Transverse colon (tissue), 4 donors: ENCODE measurements at places on chromosomes 1 and 21. TPM values are rescaled to one million over a fixed set of nuclear protein-coding genes. Genes with fewer than 3 reads are reported as not detected.
A peak's percentile ranks its signal among the peaks of the same experiment; 100 is the strongest.

GRCh38 chr1:169816617-169817016 lies 21.9 kb upstream of the METTL18 start:
- DNase-seq = no peak

GRCh38 chr21:33916200-33916567 lies 580 bp upstream of the ATP5PO start:
- DNase-seq = no peak

- no peak for DNase-seq
These were observed 22.4 kb upstream of the ADGRB2 start for GRCh38 chr1:31786366-31787060.

DNA sequence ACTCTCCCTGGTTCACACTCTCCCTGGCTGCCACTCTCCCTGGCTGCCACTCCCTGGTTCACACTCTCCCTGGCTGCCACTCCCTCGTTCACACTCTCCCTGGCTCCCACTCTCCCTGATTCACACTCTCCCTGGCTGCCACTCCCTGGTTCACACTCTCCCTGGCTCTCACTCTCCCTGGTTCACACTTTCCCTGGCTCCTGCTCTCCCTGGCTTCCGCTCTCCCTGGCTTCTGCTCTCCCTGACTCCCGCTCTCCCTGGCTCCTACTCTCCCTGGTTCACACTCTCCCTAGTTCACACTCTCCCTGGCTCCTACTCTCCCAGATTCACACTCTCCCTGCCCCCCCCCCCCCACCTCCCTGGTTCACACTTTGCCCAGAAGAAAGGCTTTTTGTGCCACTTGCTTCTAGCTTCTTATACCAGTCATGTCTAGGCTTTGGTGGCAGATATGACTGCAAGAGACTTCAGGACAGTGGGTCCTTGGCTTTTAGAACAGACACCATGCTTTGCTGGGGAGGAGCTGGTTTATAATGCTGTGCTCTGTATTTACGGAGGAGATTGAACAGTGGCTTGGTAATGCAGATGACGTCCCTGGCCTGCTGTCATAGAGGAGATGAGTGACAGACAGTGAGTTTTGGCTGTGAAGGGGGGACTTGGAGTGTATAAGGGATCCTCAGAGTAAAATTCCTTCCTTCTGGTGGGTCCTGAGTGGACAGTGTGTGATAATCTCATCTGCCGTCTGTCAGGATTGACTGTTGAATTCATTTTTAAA lies 17.0 kb downstream of the COQ8A start:
- no peak for DNase-seq

- DNase-seq = peak; percentile 49
These were observed 18.4 kb upstream of the LY9 start for GRCh38 chr1:160777486-160778089.

DNA sequence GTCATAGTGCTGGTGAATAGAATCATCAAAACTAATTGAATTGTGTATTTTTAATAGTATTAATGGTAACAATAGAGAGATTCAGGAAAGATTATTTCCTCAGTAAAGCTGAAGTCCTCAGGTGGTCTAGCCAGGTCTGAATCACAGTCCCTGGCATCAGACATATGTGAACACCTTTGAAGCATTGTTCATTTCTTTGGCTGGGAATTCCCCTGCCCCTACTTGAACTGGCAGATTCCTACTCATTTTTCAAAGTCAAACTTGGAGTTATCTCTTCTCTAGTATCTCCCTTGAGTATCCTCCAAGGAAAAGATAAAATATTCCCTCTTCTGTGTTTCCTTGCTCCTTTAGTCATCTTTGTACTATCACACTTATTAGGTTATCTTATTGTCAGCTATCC lies 759.8 kb downstream of the ADGRL2 start:
- DNase-seq = no peak

DNA sequence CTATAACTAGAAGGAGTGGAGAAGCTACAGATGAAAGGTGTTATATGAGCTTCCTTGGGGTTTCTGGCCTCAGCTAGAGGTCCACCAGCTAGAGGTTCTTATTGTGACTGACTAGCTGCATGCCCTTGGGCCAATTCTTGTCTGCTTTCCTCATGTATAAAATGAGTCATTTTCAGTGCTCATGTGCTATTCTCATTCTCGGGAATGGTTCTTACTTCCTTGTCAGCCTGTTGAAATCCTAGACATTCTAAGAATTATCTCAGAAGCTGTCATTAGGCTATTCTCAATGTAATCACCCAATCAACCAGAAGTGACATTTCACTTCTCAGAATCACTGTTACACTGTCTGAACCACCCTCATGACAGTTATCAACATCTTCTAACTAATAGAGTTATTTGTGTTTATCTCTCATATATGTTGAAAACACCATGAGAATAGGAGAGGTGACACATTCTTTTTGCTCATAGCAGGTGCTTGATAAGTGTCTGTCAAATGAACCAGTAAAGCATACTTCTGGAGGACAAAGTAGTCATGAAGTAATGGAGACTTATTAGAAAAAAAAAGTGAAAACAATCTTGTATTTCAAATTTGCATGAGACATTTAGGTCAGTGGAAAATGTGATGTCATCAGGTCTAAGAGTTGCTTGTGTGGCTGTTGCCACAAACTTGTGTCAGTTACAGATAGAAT lies 122.8 kb upstream of the IVNS1ABP start:
- DNase-seq = no peak

DNA sequence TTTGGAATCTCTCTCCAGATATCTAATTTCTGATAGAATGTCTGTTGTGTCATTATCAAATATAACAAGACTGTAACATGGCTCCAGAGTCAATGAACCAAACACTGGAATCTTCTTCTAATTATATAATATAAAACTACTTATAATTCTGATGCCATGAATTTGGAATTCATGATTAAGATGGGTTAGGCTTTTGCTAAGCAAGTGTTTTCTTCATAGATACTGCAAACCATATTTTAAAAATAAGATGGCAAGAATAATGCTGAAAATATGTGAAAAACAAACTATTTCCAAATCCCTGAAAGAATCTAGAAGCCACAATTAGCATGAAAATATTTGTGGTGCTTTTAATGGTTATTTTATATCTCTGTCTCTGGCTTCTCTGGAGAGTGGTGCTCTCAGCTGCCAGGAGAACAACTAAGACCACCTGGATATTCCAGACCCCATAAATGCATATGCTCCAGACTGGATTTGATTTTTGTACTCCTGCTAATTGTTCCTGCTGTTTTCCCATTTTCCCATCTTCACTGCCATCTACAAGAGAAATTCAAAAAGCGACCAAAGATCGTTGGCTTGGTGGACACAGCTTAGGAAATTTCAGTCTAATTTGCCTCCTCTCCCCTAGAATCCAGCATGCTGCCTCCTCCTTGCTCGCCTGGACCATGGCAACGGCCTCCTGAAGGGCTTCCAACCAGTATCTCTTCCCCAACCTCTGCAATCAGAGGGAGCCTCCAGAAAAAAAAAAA lies 418.9 kb downstream of the SETD4 start:
- DNase-seq = no peak

DNA sequence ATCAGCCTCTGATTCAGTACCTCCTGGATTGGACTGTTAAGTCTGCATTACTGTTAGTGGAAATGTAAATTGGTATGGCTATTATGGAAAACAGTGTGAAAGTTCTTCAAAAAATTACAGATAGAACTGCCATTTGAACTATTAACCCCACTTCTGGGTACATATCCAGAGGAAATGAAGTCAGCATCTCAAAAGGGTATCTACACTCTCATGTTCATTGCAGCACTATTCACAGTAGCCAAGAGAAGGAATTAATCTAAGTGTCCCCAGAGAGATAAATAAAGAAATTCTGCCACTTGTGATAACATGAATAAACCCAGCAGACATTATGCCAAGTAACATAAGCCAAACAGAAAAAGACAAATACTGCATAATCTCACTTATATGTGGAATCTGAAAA lies 676.0 kb downstream of the PLA2G4A start:
- no peak for DNase-seq

DNA sequence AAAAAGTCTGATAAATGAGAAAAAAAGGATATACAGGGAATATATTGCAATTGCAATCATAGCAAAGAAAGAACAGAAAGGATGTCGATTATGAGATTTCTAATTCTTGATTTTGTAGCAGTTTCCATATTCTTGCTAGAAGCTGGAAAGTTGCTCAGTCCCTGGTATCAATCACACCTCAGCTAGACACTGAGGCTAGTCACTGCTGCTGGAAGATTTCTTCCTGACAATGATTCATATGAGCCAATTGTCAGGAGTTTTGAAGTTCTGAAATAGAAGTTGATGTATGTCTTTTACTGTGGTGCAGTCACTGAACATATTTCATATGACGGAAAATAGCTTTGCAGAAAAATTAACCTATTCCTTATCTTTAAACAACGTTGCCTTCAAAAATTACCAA lies 208.4 kb upstream of the C1orf105 start:
- no peak for DNase-seq

GRCh38 chr21:26124896-26125295 lies 45.7 kb downstream of the APP start:
- DNase-seq = no peak

DNA sequence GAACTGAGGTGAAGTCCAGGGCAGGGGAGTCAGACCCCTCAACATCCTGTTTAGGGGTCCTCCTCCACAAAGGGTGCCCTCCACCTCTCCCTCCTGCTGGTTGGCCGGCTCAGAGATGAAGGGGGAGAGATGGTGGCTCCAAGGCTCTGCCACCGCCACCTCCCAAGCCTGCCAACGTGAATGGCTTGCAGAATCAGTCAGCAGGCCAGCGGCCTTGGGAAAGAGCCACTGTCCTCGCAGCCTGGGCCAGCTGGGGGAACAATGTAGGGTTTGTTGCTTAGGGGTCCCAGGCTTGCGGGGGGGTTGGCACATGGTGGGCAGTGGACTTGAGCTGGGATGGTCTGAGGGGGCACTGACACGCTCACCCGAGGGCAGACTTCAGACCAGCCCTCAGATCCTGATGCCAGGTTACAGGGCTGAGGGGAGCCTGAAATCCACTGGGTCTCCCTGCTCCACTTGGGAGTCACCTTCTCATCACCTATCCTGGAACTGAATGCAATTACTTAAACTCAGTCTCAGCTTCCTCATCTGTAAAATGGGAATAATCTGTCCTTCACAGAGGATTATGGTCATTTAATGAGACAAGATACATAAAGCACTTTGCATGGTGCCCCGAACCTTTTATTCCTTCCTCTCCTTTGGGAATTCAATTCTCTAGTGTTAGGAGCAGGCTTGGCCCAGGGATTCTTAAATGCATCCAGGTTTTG lies 8.3 kb downstream of the GPR37L1 start:
- no peak for DNase-seq

DNA sequence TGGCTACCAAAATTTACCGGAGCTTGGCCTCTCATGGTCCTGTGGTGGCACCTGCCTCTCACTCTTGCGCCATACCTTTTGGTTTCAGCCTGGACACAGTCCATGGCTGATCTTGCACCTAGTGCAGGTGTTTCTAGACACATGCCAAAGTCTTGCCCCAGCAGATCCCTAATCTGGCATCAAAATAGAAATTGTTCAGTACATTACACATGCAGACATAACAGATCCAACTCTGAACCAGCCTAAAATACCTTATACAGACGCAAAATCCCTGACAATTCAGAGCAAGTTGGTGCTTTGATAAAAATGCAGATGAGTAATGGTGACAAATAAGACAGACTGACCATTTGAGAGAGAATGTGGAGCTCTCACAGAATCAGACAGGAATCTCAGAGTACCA lies 44.1 kb downstream of the NGF start:
- DNase-seq = no peak

Gene TAS1R2
- total RNA-seq = not detected

Gene ZNF648
- 0.14 TPM for total RNA-seq

Gene SAMSN1
- total RNA-seq = 3.3 TPM
